ENCODE measurements at places on chromosomes 12 and 14. TPM values are rescaled to one million over a fixed set of nuclear protein-coding genes. Genes with fewer than 3 reads are reported as not detected.

DNA sequence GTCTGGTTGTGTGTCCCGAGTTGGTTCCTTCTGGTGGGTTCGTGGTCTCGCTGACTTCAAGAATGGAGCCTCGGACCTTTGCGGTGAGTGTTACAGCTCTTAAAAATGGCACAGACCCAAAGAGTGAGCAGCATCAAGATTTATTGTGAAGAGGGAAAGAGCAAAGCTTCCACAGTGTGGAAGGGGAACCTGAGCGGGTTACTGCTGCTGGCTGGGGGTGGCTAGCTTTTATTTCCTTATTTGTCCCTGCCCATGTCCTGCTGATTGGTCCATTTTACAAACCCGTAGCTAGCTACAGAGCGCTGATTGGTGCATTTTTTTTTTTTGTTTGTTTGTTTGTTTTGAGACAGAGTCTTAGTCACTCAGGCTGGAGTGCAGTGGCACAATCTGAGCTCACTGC is 29.3 kb downstream of the FGF6 start:
- ATAC-seq = no peak

DNA sequence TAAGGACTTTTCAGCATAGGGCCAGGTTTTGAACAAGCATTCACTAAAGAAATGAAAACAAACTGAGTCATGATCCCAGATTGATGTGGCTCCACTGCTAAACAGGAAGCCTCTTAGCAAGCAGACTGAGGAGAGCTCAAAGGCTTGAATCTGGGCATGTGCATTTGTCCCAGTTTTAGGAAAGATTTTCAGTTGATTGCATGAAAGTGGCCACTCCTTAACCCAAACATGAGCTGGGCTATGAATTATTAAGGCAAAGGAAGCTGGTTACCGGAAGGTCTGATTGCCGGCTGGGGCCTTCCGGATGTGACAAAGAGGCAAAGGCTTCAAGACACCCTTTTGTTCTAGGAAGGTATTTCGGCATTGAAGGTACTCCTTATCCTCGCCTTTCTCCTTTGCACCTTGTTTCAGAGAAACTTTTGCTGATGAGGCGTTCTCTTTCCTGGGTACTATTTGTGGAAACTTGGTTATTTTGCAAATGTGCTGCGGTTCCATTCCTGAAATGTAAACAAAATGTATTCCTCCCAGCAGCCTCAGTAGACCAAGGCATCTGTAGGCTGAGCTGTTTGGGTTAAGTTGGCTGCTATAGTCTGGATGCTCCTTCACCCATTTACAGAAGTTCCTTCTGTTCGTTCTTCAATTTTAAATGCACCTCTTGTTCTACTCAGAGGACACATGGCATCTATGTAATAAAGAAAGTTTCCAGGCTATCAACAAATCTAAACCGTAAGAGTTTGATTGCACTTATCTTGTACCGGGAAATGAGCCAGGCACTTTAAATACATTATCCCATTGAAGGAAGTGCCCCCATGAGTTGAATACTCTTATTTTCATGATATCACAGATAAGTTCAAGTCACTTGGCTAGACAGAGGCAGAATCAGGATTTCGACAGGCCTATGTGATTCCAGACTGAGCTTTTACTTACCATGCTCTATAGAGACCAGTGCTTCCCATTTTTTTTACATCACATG is 115.6 kb upstream of the METAP2 start:
- no peak for ATAC-seq

DNA sequence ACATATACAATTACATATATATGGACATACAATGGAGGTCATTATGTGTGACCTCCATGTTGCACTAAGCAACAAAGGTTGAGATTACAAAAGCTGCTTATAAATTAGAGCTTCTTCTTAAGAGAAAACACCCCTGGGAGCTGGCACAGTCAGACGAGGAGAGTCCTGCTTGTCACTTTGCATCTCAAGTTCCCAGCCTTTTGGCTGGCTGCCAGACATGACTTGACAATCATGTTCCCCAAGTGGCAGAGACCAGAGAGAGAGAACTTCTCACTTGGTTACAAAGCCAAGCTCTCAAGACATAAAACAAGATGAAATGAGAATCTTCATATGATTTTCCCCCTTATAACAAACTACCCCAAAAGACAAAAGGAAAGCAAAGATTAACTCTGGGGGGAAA is 8.5 kb upstream of the SYNJ2BP start:
- ATAC-seq = no peak

GRCh38 chr14:59600211-59600945 is 23.8 kb upstream of the CCDC175 start:
- ATAC-seq = no peak

DNA sequence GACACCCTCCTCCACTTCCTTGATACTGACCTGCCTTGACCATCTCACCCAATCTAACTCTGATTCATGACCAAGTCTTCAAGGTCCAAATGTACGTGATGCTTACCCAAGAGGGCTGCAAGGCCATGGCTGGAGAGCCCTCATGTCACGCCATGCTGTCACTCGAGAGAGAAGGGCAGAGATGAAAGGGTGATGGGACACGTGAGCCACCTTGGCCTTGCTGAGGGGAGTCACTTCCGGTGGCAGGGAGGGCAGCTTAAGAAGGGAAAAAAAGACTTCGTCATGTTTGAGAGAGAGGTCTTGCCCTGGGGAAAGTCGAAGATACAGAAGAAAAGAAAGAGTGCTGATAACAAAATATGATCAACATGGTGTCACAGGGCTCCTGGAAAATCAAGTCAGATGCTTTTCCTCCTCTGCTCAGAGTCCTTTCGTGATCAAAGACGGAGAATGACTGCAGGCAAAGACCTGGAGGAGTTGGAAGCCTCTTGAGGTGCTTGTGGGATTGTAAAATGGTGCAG is 3.3 kb upstream of the SCARB1 start:
- no peak for ATAC-seq

DNA sequence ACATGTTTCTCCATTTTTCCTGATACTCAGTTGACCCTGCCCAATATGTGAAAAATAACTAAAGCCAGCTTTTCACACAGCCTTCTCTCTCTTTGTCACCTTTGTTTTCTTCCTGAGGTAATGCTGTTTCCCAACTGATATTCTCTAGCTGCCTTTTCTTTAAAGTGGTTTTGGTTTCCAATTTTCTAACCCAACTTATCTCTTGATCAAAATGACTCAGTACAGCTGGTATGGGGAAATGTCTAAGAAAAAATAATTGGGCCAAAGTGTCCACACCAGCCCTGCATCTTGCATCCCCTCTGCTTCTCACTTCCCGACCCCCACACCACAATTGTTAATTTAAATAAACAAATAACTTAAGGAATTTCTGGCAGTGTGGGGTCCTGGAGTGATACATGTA is 193.8 kb downstream of the SYT1 start:
- ATAC-seq = no peak

TSFM gene
- total RNA-seq = 18.5 TPM

DNA sequence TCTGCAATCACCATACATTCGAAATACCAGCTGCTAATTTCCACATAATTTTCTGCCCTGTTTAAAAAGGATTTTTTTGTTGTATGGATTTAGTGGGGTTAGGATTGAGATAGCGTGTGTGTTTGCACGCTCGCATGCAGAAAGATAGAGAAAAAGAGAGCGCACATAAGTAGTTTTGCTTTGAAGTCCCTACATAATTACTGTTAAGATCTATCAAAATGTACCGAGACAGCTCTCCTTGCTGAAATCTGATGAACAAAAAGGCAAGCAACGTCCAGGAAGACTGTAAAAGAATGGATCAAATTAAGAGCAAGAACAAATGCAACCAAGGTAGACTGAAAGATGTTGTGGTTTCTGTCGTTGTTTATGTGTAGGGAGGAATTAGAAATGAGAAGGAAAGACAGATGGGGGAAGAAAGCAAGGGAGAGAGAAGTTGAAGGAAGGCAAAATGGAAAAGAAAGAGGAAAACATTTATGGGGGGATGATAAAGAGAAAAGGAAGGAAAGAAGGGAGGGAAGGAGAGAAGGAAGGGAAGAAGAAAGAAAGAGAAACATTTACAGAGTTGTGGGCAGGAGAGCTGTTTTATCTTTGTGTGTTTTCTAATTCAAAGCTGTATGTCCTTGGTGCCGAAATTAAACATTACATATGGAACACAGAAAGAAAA is 522.3 kb downstream of the MED13L start:
- ATAC-seq = no peak

DNA sequence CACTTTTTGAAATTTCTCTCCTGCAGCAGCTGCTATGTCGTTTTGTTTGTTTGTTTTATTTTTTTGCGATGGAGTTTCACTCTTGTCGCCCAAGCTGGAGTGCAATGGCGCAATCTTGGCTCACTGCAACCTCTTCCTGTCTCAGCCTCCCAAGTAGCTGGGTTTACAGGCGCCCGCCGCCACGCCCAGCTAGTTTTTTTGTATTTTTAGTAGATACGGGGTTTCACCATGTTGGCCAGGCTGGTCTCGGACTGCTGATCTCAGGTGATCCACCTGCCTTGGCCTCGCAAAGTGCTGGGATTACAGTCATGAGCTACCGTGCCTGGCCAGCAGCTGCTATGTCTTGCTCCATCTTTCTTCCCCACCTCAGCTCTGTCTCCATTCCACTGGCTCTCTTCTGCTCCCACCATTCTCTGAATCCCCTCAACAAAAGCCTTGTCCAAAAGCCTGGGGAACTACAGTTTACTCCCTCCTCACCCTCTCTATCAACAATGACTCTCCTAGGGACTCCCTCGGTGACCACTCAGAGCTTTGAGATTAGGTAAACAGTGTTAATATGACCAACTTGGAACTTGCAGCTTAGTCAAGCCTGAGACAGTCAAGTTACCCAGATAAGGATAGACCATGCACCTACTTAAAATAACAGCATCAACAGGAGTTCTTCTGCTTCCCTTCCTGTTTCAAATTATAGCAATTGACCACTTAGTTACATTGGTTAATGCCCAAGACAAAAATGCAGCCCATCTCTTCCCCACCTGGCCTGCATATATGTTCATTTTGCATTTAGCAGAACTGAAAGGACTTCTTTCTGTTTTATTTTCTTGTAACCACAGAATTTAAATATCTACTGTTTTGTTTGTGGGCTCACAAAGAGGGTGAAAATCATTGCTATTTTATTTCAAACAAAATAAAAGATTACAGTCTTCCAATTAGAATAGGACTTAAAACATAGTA is 189.0 kb upstream of the AMIGO2 start:
- ATAC-seq = no peak

SOAT2 gene
- total RNA-seq = not detected

- ATAC-seq = no peak
These were observed 16.5 kb downstream of the APPL2 start for GRCh38 chr12:105219261-105220028.

DNA sequence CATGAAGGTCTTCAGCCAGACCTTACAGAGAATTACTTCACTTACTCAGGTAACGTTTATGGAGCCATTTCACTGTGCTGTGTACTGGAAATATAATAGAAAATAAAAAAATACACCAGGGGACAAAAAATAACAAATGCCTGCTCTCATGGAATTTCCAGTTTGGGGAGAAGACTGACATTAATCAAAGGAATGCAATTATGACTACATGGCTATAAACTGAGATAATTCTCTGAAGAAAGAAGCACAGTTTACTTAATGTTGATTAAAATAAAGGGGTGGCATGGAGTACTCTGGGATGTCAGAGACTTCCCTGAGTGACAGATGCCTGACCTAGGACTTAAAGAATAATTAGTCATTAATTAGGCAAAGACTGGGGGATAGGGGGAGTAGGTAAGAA is 59.0 kb downstream of the DENND5B start:
- ATAC-seq = no peak

GRCh38 chr12:5612556-5613410 is 180.9 kb downstream of the NTF3 start:
- no peak for ATAC-seq

DNA sequence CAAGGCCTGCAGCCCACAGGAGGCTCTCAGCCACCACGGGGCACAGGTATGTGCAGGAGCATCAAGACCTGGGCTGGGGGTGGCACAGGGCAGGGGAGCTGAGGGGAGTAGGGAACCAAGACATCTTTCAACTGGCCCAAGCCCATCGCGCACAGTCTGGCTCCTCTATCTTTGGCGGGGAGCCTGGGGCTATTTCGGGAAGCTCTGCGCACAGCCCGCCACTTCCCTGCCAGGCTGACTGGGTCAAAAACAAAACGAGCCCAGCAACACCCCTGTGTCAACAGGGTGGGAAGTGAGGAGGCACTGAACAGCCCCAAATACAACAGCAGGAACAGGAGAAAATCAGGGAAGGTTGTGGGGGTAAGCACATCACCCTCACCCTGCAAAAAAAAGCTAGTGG is 83.9 kb downstream of the ARL6IP4 start:
- no peak for ATAC-seq

- ATAC-seq = no peak
These were observed 147.1 kb downstream of the VRK1 start for GRCh38 chr14:96944297-96944696.

DNA sequence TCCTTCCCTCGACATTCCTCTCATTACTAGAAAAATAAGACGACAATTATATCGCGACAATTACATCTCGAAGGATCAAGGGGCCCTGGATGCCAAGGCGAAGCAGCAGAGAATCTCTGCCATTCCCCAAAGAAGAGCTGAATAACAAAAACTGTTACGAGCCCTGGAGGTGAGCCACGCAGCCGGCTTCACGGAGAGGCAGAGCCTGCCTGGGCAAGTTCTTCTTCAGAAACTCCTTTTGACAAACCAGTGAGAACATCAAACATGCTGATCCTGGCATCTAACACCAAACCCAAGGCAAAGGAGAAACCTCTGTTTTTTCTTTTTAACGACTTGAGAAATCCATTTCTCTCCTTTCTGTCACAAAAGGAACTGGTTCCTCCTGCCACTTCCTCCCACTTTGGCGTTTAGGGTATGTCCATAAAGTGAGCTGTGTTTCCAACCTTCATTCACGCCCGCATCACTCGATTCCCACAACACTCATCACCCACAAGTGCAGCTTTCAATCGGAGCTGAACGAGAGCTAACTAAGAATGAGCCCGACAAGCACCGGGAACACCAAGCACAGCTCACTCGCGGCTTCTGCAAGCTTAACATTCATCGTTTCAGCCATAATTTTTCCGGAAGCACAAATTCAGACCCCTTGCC is 21.5 kb downstream of the CCDC88C start:
- ATAC-seq = no peak

GRCh38 chr14:92493492-92493891 is 20.1 kb upstream of the RIN3 start:
- ATAC-seq = no peak

- peak; percentile 56 for ATAC-seq
These were observed 6.4 kb upstream of the DTX1 start for GRCh38 chr12:113049976-113050742.

DNA sequence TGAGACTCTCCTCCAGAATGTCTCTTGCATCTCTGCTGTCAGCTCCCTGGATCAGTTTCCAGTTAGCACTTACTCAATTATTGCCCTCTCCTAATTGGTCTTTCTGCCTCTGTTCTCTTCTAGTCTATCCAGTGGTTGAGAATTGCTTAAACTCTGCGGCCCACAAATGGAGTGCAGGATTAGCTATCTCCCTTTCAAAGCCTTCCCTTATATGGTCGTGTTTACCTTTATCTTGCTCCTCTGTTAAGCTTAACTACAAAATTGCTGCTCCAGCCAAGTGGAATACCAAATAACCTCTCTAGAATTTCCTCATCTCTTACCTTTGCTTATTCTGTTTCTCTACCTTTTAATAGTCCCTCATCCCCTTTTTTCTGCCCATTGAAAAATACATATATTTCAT is 132.7 kb downstream of the NRXN3 start:
- ATAC-seq = no peak

GRCh38 chr12:49478949-49479664 is 59.7 kb upstream of the KCNH3 start:
- peak; percentile 66 for ATAC-seq

- no peak for ATAC-seq
These were observed 1.6 kb downstream of the KRT71 start for GRCh38 chr12:52551216-52551865.

GRCh38 chr12:107512391-107512790 is 173.2 kb upstream of the PWP1 start:
- ATAC-seq = no peak

CNTN1 gene
- 54.1 TPM for total RNA-seq

- no peak for ATAC-seq
These were observed 285.3 kb downstream of the PDZRN4 start for GRCh38 chr12:41473441-41473840.

Data from motor neuron (in vitro differentiated cells).